ENCODE measurements at places on chromosomes 11 and 22.
A peak's percentile ranks its signal among the peaks of the same experiment; 100 is the strongest.

- no peak for DNase-seq
Observed at GRCh38 chr22:23236026-23236425, 55.7 kb downstream of the BCR start.

DNA sequence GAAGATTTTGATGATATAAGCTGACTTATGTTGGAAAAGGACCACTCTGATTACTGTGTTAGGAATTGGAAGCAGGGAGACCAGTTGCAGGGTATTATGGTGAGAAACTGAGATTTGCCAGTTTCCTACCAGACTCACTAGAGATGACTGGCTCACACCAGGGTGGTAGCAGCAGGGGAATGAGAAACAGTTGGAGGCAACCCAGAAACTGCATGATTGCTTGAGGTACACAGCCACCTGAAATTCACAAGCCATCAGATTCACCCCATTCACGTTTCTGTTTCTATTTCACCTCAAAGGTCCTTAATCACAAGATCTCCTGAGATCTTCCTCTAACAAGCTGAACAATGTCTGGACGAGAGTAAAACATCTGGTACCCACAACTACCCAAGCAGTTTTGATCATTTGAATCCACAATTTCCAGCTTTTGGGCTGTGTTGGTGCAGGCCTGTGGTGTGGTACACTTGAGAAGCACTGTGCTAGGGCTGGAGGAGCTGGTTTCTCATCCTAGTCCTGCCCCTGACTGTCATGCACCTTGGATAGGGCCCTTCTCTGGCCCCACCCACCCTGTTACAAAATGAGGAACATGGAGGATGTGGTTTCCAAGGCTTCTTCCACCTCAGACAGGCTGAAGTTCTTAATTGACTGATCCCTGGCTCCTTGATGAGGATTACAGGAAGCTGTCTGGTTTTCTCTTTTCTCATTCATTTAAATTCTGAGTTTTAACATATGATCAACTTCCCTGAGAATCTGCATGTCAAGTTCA is 233.4 kb downstream of the INSC start:
- no peak for DNase-seq

DNA sequence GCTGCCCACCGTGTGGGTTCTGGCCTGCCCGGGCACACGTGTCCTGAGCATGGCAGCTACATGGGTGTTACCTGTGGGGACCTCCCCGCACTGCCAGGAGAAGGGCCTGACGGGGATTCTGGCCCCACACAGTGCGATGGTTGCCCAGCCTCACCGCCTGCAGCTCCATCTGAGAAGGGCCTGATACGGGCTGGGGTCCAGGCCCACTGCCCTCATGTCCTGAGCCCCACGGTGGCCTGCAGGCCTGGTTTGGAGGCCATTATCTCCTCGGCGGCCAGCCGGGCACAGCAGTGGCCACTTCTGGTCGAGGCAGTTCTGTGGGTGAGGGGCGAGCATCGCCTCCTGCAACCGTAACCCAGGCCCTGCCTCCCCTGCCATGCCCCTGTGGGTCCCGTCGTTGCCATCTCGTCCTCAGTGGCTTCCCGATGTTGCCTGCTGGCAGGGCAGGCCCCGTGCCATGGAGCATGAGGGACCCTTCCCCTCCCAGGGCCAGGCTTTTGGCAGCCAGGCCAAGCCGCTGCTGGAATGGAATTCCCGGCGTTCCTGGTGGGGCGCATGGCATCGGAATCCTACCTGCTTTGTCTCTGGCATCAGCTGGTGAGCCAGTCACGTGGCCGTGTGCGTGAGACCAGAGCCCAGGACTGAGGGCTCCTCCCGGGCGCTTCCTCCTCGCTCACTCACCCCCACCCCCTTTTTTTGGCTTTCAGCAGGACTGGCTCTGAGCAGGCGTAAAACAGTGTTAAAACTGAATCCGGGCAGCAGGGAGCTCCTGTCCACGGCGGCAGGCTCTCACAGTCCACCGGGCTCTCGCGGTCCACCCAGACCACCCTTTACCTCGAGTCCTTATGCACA is 71.9 kb upstream of the PPARA start:
- no peak for DNase-seq

GRCh38 chr11:46562527-46562926 is 31.3 kb downstream of the AMBRA1 start:
- no peak for DNase-seq

DNA sequence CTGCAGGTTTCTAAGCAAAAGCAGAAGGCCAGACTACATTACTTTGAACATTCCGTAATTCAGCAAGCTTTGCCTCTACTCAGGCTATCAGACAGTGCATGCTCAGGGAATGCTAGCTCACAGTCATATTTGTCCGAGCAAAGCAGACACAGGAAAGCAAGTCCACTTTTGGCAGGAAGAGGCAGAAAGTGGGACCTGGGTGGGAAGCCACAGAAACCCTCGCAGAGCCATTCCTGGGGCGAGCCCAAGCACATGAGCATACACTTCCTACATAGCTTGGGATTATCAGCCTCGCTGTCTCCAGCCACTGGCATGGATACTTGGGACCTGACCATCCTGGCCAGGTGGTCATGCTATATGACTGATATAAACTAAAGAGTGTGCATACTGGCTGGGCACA is 113.3 kb downstream of the TRIM29 start:
- DNase-seq = no peak

DNA sequence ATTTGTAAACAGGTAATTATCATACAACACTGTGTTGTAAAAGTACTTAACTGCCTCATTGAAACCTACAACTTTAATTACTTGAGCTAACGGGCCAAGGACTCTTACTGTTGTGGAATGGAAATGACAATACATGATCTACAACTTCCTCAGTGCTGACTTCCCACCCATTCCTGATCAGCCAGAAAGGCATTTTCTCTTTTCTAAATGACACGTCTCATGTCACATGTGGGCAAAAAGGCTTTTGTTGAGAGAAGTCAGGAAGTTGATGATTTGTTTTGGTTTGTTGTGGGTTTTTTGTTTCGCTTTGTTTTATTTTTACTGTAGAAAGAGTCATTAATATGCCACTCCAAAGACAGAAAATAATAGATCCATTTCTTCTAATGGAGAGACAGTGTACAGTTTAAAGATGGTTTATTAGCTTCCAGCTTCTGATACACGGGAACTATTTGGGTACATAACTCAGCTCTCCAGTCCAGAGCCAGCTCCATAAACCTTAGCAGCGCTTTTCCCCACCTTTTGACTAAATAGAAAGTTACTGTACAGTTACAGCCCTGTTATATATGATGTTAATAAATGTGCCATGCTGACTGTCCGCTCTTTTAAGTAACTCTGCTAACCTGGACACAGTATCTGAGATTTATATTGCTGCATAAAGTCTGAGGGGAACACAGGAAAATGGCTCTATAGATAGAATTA is 509.4 kb upstream of the API5 start:
- no peak for DNase-seq

GRCh38 chr11:68968306-68969250 is 12.2 kb downstream of the MRGPRD start:
- DNase-seq = no peak

DNA sequence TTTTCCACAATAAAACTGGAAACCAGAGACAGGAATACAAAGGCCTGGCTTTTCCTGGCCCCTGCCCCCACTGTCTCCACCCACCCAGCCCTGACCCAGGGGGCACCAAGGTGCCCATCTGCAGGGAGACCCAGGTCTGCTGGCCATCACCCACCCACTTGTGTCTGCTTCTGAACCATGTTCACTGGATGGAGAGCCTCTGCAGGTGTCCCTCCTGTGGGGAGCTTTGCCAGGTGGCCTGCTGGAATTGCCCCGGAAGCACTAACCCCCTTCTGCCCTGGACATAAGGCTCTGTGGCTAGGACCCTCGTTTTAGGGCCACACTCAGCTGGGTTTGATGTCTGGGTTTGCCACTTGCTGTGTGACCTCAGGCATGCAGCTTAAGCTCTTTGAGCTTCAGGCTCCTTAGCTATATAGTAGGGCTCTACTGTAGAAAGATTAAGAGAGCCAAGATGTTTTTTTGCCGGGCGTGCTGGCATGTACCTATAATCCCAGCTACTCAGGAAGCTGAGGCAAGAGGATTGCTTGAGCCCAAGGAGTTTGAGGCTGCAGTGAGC is 3.9 kb downstream of the SCARF2 start:
- DNase-seq = no peak

- no peak for DNase-seq
Observed at GRCh38 chr11:14190992-14191778, 167.8 kb downstream of the RRAS2 start.

GRCh38 chr22:17773606-17774205 is 563 bp downstream of the BID start:
- peak; percentile 16 for DNase-seq

- DNase-seq = no peak
Observed at GRCh38 chr11:6202041-6202440, 3.0 kb downstream of the OR52W1 start.

- no peak for DNase-seq
Observed at GRCh38 chr11:34948696-34949095, 32.3 kb downstream of the PDHX start.

GRCh38 chr22:27467711-27468110 is 333.8 kb downstream of the MN1 start:
- DNase-seq = no peak

DNA sequence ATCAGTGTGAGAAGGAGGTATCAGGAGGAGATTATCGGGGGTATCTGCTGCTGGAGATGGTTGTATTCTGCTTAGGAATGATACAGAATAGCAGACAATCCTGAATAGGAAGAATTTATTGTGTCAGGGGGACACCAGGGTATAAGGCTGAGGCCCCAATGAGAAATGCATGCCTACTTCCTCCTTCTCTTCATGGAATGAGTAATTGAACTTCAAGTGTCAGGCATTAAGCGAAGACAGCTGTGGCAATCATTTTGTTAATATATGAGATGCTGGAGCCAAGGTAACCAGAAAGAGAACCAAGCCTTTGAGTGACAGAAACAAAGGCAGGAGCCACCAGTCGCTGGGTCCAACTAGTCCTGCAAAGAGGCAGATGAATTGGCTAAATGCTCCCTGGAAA is 49.1 kb downstream of the KIRREL3 start:
- no peak for DNase-seq

GRCh38 chr11:78061088-78061920 is 2.4 kb upstream of the THRSP start:
- no peak for DNase-seq

DNA sequence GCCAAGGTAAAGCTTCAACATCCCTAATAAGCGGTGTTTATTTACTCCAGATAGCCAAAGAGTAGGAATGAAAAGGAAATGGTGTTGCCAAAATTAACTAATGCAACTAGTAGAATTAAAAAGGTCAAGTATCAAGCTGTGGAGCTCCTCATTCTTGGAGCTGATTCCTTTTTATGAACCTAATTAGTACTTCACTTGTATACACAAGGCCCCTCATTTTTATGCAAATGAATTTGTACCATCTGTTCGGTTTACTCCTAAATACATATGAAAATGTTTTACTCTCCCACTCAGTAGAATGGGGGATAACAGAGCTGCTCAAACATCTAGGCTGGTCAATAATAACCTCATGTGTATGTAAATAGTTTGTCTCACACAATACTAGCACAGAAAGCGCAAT is 426.4 kb upstream of the LUZP2 start:
- no peak for DNase-seq

- no peak for DNase-seq
Observed at GRCh38 chr11:81432333-81432732, 1301.3 kb downstream of the FAM181B start.

GRCh38 chr11:11279956-11280689 is 72.9 kb downstream of the CSNK2A3 start:
- DNase-seq = peak; percentile 59

- no peak for DNase-seq
Observed at GRCh38 chr11:19253153-19253745, 12.5 kb upstream of the E2F8 start.

DNA sequence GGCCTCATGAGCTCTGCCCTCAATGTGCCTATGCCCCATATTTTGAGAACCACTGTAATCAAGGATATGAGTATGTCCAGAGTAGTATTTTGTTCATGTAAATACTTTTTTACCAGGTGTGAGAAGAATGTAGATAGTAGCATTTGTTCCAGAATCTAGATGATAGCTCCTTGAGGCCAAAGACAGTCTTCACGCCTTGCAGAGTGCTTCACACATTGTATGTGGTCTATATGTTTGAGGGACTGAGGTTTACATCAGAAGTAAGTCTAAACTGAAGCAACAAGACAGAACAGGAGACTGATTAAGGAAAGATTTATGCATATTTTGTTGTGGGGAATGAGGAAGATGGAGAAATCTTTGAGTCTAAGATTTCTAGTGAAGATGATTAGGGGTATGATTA is 12.5 kb downstream of the CEP57 start:
- DNase-seq = no peak

Measured in NCI-H748 treated with DMSO at 0.1 percent for 48 hours (cell line).